ENCODE measurements at places on chromosomes 6 and 20.

DNA sequence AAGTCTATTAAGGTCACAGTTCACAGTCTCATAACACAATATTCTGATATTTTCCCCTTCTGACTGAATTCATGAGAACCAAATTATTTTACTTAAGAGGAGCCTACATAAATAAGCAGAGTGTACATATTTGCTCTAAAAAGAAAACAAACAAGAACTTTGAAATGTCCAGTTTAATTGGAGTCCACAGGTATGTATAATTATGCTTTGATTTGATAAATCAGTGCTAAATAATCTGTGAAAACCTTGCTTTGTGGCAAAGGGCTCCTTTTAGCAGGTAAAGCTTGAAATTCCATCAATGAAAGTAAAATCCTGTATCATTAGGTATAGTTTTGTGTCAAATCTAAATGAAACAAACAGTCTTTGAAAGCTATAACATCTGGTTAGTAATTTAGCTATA is 69.4 kb downstream of the ADGRB3 start:
- DNase-seq = no peak

DNA sequence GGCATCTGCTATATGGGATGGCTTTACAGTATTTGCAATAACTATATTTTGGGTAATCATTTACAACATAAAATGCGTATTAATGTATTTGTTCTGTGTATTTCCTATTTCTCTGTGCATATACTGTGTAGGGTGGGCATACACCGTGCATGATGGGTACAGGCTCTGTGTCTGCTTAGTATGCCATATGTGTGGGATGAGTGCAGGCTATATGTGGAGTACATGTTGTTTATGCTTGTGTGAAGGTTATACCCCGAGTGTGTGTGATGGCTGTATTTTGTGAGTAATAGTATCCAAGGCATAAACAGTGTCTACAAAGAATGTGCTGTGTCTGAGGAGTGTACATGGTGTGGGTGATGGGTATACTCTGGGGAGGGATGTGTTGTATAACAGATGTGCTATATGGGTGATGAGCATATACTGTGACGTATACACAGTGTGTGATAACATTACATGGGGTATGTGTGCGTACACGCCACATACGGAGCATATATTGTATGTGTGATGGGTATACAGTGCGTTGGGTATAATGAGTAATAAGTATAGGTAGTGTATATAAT is 52.7 kb downstream of the CPXM1 start:
- DNase-seq = no peak

GRCh38 chr6:18183766-18184165 is 28.5 kb downstream of the KDM1B start:
- no peak for DNase-seq

- DNase-seq = no peak
Observed at GRCh38 chr6:24009319-24009718, 116.7 kb upstream of the NRSN1 start.

- DNase-seq = no peak
Observed at GRCh38 chr6:36035225-36035624, 7.6 kb downstream of the MAPK14 start.

GRCh38 chr20:41045671-41046070 is 17.0 kb downstream of the TOP1 start:
- no peak for DNase-seq

- DNase-seq = no peak
Observed at GRCh38 chr6:163782436-163783003, 368.0 kb downstream of the QKI start.

DNA sequence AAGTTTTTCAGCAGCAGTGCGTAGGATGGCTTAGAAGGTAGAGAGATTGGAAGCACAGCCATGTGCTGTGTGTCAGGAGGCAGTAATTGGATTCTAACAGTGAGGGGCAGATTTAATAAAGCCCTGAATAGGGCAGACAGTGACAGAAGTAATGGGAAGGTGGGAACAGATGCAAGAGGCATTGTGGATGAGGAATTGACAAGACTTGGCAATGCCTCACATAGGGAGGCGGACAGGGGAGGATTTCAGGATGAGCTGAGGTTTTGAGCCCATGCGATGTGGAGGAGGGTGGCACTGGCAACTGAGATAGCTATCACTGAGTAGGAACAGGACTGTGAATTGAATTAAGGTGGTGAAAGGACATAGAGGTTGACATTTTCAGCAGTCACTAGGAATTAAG is 262.2 kb upstream of the FLRT3 start:
- DNase-seq = no peak

DNA sequence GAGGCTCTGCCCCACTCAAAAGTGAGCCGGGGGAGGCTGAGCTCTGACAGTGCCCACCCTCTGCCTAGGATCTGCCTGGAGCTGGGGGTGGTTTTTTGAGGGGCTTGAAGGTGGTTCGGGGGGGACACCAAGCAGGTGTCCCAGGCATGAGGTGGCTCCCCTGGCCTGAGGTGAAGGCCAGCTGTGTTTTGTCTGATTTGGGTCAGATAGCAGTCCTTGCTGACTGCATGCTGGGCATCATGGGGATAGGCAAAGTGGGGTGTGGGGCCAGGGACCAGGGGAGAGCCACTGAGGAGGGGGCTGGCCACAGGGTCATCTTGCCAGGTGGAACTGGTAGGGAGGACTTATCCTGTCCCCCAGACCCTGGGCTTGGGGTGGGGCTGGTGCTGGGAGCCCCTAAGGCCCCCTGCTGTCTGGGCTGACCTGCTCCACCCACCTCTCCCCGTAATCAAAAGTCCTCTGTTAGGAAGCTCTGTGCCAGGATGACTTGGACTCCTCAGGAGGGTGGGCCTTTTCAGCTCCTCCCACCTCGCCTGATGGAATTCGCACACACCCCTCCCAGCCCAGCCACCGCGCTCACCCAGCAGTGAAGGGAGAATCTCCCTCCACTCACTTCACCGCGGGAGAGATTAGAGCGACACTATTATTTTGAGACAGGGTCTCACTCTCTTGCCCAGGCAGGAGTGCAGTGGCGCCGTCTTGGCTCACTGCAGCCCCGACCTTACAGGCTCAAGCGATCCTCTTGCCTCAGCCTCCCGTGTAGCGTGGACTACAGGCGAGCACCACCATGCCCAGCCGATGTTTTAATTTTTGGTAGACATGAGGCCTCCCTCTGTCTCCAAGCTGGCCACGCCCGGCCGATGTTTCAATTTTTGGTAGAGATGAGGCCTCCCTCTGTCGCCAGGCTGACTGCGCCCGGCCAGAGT is 1.5 kb upstream of the COL9A3 start:
- no peak for DNase-seq

- no peak for DNase-seq
Observed at GRCh38 chr6:129596522-129596921, 113.5 kb downstream of the ARHGAP18 start.

- DNase-seq = no peak
Observed at GRCh38 chr6:31626952-31627351, 6.4 kb downstream of the PRRC2A start.

DNA sequence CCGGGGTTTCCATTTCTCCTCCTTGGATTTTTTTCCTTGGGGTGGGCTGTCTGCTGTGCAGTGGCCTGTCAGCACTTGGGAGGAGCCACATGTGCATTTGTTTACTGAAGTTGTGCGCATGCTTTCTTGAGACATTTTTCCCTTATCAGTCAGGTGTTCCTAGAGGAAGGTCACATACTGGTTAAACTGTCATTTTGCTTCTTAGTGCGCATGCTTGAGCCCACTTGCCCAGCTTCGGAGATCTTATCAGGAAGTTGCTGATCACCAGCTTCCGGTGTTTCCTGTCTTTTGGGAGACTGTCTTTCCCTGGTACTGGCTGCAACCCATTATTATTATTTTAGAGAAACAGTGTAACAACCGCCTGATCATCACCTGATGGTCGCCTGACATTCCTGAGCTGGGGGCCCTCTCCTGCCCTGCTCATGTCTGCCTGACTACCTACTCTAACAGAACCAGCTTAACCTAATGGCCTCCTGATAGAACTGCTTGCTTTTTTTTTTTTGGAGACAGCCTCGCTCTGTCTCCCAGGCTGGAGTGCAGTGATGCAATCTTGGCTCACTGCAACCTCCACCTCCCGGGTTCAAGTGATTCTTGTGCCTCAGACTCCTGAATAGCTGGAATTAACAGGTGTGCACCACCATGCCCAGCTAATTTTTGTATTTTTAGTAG is 378 bp upstream of the ERVFRD-1 start:
- DNase-seq = no peak

GRCh38 chr20:32832664-32833063 is 12.9 kb downstream of the MAPRE1 start:
- no peak for DNase-seq

- DNase-seq = no peak
Observed at GRCh38 chr6:88989215-88989614, 25.8 kb upstream of the RNGTT start.

DNA sequence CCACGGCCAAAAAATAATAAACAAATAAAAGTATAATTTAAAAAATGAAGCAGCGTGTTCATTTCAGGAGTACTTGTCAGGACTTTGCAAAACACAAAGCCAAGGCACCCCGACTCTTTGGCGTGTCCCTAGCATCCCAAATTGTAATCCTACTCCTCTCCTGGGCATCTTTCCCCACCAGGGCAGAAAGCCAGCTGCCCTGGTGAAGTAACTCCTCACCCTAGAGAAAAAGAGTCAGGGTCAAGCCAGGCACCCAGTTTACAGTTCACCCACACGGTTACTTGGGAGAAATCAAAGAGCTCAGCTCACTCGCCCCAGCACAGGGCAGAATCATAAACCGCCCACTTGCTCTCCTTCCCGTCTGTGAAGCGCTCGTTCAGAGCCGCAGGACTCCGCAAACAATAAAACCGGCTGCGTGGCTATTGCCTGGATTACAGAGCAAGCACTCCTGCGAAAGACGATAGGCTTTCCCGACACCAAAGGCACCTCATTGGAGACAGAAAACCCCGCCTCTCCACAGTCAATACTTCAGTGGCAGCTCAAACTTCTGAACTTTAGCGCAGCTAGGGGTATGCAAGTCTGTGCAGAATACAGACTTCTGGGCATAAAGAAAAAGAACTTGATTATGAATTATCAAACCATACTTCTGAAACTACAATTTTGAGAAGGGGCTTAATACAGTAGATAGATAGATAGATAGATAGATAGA is 73.0 kb upstream of the NHSL1 start:
- no peak for DNase-seq

DNA sequence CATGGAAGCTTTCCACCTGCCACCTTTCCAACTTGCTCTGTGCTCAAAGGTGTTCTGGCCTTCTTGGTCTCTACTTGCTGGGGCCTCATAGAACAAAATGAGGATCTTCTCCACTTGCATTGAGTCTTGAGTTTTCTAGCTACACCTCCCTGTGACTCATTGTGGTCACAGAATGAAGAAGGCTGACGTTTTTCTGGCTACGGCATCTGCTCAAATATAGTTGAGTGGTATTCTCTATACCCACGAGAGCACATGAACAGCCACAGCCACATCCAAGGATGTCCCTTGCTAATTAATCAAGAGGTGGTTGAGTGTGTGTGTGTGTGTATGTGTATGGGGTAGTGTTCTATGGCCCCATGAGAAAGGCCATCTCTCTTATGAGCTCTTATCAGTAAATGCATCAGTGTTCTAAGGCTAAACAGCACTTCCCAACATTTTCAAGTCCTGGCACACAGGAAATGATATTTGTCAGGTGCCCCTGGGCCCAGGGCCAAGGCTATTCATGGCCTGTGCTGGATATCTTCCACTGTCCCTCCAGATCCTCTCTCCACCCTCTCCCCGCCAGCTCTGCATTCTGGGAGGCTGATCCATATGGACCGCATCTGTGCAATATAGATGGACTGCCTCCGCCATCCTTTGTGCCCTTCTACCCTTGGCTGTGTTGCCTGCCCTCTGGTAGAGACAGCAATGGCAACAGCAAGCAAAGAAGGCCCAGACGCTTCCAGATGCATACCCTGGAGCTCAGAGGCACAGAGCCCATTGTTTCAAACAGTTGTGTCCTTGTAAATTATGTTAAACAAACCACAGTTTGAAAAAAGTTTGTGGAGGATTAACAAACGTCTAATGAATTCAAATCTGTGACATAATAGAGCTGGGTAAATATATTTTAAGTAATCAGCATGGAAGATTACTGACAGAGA is 150.2 kb downstream of the LRFN2 start:
- DNase-seq = peak; percentile 22

GRCh38 chr20:63544958-63545516 is 2.5 kb downstream of the SRMS start:
- DNase-seq = no peak

GRCh38 chr6:18343741-18344140 is 43.4 kb upstream of the RNF144B start:
- DNase-seq = no peak

DNA sequence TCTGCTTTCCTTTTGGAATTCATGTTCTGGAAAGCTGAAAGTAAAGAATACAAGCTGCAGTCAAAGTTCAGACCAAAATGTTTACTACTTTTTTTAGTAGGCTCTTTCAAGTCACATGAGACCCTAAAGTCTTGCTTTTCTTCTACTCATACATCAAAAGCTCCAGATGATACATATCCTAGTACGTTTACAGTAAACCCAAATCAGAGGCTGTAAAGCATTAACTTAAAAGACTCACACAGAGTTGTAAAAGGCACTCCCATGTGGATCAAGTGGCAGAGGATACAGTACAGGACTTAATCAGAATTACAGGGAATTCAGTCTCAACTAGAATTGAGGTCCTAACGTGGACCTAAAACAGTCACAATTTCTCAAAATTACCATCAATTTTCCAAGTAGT is 40.7 kb downstream of the STK38 start:
- DNase-seq = no peak

- no peak for DNase-seq
Observed at GRCh38 chr20:37565134-37565811, 37.6 kb upstream of the BLCAP start.

DNA sequence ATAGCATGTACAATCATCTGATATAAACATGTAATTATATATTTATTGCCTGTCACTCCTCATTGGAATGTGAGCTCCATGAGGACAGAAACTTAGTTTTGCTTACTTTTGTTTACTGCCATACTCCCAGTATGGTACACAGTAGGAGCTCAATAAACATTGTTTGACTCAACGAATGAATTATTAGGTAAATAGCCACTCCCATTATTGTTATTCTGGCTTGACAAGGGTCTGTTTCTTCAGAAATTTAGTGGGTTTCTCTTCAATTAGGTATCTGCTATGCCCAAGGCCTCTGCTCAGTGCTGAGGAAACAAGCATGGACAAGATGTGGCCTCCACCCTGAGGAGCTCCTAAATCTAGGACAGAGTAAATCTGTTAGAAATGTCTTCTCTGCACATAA is 6.3 kb downstream of the BCL2L1 start:
- DNase-seq = no peak

- no peak for DNase-seq
Observed at GRCh38 chr6:133288662-133289061, 47.5 kb downstream of the EYA4 start.

GRCh38 chr20:33964441-33964840 is 29.3 kb upstream of the RALY start:
- DNase-seq = no peak
